NCI-H1417 (cell line): ENCODE measurements at places on chromosomes 12 and 14.

GRCh38 chr12:126069549-126070165 is 1004.4 kb downstream of the AACS start:
- DNase-seq = peak; percentile 62

DNA sequence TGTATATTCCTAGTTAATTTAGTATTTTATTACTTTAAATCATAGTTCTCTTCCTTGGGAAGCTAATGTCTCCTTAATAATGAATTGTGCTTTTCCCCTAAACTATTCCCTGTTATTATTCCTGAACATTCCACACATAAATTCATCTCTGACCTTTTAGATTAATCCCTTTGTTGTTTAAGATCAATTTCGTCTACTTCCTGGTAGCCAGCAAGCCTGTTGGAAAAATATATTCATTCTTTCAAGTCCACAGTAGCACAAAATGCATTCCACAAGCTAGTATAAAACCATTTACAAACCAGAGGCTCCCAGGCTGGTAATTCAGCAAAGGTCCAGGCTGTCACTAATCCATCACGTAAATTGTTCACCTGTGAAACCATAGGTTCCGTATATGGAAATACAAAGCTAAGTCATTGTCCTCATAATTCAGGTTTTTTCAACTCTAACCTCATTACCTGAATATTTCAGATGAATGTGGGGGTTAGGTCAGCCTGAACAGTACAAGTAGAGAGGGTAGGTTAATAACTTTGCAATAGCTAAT is 232.7 kb downstream of the SEC23A start:
- DNase-seq = no peak

DNA sequence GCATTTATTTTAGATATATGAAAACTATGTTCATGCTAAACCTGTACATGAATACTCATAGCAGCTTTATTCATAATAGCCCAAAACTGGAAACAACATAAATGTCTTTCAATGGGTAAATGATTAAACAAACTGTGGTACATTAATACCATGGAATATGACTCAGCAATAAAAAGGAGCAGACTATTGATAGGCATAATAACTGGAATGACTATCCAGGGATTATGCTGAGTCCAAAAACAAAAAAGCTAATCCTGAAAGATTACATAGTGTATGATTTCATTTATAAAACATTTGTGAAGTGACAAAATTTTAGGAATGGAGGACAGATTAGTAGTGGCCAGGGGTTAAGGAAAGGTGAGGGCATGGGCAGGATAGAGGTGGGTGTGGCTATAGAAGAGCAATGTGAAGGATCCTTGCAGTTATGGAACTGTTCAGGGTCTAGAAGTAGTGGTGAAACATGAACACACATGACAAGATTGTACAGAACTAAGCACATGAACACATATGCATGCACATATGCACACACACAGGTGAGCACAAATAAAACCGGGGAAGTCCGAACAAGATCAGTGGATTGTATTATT is 61.1 kb upstream of the CDKN3 start:
- DNase-seq = no peak

- DNase-seq = no peak
Observed at GRCh38 chr14:24694680-24695079, 60.7 kb upstream of the GZMB start.

DNA sequence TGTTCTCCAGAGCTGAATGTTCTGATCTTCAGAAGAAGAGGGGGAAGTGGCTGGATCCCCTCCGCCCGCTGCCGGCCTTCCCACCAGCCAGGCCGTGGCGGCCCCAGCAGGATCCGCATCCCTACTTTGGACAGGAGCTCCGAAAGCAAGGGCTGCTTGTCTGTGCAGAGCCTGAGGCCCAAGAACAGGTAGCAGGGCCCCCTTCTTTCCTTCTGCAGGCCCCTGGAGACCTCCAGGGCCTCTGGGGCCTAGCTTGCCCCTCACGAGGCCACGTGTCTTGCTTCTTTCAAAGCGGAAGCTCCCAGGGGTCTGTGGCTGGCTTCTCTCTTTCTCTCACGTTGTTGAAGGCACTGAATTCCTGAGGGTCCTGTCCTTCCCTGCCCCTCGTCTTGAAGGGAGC is 13.2 kb downstream of the PGF start:
- no peak for DNase-seq

DNA sequence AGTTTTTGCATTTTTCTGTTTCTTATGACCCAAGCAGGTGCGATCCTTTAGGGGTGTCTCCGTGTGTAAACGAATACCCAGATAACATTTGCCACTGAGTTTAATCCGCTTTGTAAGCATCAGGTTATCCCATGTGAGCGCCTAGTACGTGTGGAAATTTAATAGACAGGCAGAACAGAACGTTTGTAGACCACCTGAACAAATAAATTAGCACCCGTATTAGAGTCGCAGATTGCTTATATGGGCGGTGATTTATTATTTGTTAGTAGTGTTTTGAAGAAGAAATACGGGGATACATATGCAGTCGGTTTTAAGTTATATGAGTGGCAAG is 325 bp downstream of the C12orf60 start:
- no peak for DNase-seq

DNA sequence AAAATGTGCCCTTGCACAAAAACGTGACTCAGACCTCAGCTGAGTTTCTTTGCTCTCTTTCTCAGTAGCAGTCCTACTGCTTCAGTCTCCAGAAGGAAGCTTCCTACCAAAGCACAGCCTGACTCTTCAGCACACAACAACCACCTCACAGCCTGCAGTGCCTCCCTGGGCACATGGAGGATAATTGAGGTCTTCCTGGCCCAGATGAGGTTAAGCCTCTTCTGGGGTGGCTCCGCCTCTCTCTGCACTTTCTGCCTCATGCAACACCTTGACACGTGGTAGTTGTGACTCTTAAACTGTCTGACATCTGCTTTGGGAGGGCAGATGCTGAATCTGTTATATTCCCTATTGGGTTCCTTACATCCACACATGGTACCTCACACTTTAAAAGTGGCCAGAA is 33.8 kb downstream of the GIT2 start:
- no peak for DNase-seq

DNA sequence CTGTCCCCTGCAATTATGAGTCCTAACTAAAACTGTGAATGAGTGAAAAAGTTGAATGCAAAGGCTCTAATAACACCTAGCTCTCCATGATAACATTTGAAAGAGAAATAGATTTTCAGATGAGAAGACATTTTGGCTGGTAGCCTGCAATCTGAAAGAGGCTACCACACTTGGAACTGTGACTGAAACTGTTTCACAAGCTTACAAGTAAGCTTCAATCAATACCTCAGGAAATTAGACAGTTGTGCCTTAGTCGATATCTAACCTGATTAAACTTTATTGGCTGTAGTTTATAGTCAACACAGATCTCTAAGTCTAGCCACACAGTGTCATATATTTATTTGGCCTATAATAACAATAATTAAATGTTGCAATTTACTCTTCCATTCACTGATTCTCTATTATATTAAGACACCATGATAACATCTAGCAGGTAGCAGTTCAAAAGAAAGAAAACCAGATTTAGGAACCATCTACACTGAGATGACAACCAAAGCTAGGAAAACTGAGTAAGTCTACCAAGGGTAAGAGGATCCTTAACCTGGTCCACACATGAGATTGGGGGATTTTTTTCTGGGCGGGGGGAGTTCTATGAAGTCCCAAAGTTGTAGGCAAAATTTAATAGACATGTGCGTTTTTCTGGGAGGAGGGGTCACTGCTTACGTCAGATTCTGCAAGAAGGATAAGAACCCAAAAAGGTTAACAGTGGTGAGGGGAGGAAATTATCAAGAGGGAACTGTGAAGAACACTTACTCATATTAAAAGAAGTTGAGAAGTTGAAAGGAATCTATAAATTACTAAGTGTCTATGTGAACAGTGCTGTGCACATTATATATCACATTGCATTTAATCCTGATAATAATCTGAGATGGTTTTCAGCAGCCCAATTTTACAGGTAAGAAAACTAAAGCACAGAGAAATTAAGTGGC is 65.8 kb downstream of the NUMB start:
- DNase-seq = no peak

- DNase-seq = no peak
Observed at GRCh38 chr12:62533755-62534107, 67.1 kb downstream of the MON2 start.

GRCh38 chr12:29899212-29899931 is 115.6 kb upstream of the TMTC1 start:
- DNase-seq = no peak

DNA sequence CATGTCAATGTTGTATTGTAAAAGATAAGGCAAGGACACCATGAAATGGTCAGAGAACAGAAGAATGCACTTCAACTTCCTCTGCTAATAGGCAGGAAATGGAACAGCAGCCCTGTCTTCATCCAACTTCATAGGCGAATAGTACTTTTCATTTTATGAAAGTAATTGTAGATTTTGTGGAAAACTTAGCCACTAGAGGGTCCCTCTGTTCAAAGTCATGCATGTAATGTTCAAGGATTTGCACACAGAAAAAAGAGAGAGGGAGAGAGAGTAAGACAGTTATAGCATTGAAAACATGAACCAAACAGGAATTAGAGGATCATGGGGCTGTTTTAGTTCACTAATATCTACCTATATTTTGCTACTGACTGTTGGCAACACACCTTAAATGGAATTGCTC is 172.2 kb downstream of the FLRT2 start:
- no peak for DNase-seq
